ENCODE measurements at places on chromosomes 7 and 10.

DNA sequence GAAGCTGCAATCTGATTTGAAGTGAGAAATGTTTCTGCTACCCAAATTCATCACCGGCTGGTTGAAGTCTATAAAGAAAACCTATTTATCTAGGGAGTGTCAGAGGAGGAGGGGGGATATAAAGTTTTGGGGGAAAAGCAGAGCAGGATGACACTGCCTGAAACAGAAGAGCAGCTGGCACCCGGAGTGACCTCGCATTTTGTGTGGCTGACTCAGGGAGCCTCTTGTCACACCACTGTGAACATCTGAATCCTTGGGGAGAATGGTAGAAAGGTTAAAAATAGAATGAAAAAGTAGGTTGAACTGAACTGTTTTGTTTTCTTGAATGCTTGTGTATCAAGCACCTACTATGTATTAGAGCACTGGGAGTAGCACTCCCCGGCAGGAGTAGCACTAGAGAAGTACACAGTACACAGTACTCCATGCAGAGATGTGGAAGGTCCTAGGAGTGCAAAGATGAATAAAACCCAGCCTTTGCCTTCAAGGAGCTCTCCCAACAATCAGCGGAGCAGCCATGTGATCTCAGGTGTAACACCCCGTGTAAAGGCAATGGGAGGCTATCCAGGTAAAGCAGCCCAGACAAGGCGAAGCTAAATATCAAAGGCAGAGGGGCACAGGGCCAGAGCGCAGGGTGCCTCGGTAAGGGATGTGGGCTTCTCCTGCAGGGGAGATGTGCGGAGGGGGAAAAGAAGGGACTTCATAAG lies 13.5 kb downstream of the CRTAC1 start:
- DNase-seq, result no peak

GRCh38 chr7:142603870-142604448 lies 145.3 kb upstream of the PRSS1 start:
- DNase-seq, result peak; percentile 9

- DNase-seq, result no peak
Measured at GRCh38 chr7:137625197-137625596, 221.6 kb downstream of the DGKI start.

GRCh38 chr7:102892631-102893278 lies 20.0 kb upstream of the LRRC17 start:
- no peak for DNase-seq

DNA sequence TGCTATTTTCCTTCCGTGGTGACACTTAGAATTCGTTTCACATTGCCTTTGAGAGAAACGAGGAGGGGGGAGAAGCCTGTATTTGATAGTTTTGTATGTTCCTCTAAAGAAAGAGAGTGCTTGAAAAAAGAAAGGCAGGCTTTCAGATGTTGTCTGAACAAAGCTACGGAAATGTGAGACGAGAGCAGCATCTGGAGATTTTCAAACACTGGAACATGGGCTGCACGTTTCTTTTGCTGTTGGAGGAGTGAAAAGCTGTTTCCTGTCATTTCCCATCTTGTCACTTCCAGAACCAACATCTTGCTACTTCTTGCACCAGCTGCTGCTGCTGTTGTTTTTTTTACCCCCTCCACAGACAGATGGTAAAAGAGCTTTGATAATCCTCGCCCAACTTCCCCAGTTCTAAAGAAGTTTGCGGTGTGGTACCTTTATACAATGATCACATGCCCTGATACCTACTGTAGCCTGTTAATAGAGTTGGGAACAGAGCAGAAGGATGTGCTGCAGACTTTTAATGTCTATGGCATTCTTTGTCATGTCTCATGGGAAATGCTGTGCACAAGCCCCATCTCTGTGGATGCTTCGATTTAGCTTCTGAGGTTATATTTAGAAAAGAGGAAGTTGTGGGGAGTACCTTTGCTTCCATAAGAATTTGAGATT lies 408.1 kb downstream of the AUTS2 start:
- no peak for DNase-seq

DNA sequence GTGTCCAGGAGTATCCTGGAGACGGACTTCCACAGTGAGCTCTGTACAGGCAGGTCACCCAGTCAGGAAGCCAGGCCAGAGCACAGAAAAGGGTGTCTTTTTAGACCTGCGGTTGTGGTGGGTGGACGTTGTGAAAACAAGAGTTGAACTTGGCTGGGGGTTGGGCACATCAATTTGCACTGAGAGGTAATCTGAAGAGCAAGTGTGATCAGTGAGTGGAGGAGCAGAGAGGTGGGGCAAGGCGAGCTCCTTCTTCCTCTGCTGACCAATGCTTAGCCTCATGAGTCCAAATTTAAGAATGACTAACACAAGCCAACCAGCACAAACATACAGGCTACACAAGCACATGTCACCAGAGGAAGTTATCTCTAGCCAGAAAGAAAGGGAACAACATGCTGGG lies 310.8 kb downstream of the TCERG1L start:
- DNase-seq, result no peak

DNA sequence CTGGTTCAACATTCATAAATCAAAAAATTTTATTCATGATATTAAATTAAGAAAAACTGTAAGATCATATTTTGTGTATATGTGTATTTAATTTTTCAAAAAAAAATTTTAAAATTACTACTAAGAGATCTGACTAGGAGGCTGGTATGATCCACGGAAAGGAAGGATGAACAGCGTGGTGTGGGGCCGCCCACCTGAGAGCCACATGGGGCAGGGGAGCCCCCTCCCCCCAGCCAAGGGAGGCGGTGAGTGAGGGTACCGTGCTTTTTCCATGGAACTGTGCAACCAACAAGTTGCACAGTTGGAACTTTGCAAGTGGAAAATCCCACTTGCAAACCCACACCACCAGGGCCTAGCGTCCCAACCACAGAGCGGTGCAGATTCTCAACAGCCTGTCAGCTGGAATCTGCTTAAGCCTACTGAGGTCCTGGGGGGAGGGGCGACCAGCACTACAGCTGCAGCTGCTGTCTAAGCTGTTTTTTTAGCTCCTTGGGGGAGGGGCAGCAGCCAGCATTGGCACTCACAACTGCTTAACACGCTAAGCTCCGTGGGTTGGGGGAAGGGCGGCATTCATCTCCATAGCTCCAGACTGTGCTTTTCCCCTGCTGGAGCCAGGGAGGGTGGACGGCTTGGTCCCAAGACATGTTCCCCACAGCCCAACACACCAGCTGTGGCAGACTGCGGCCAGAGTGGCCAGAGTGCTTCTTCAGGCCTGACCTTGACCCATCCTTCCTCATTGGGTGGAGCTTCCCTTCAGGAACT lies 94.2 kb upstream of the IGFBP3 start:
- DNase-seq, result no peak

DNA sequence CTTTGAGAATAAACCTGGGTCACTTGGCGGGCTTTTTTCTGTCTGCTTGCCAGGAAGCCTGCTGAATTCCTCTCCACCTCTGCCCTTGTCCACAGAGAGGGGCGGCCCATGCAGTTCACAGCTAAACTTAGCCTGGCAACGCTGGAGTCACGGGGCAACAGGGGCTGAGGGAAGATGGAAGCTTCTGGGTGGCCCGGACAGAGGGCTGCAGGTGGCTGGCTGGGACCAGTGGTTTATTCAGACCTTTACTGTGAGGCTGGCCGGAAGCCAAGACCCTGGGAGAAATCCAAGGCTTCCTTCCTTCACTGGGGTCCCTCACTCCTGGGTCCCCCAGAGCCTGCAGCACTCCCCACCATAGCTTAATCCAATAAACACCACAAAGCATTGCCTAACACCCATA lies 17.0 kb downstream of the ITPRIP start:
- DNase-seq, result no peak

GRCh38 chr10:132297526-132297925 lies 10.2 kb downstream of the STK32C start:
- no peak for DNase-seq

DNA sequence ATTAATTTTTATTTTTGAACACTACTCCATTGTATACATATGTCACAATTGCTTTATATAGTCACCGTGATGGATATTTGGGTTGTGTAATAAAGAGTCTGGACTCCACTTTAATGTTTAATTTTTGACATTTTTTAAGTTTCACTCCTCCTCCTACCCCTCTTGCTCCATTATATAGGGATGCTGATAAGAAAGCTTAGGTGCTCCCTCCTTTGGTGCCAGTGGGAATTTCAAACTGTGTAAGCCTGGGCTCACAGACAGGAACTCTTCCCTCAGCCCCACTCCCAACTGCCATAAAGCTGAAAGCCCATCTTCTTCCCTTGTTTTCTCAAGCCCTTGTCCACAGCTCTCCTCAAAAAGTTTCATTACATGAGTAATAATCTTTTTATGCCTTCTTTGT lies 47.6 kb downstream of the TWIST1 start:
- no peak for DNase-seq

DNA sequence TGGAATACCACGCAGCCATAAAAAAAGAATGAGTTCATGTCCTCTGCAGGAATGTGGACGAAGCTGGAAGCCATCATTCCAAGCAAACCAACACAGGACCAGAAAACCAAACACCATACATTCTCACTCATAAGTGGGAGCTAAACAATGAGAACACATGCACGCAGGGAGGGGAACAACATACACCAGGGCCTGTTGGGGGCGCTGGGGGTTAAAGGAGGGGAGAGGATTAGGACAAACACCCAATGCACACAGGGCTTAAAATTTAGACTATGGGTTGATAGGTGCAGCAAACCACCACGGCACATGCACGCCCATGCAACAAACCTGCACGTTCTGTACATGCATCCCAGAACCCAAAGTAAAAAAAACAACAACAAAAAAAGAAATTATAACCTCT lies 23.3 kb downstream of the RNF133 start:
- DNase-seq, result no peak

GRCh38 chr7:14596421-14596820 lies 306.1 kb downstream of the DGKB start:
- no peak for DNase-seq
